ENCODE measurements at places on chromosomes 7 and 10.

- no peak for DNase-seq
Observed at GRCh38 chr10:8035641-8036470, 18.6 kb upstream of the GATA3 start.

DNA sequence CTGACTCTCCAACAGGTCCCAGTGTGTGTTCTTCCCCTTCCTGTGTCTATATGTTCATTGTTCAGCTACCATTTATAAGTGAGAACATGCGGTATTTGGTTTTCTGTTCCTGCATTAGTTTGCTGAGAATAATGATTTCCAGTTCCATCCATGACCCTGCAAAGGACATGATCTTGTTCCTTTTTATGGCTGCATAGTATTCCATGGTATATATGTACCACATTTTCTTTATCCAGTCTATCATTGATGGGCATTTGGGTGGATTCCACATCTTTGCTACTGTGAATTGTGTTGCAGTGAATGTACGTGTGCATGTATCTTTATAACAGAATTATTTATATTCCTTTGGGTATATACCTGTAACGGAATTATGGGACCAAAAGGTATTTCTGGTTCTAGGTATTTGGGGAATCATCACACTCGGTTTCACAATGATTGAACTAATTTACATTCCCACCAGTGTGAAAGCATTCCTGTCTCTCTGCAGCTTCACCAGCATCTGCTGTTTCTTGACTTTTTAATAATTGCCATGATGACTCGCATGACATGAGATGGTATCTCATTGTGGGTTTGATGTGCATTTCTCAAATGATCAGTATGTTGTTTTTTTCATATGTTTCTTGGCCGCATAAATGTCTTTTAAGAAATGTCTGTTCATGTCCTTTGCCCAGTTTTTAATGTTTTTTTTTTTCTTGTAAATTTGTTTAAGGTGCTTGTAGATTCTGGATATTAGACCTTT lies 60.2 kb downstream of the LSMEM1 start:
- no peak for DNase-seq

GRCh38 chr7:151394076-151395035 lies 15.5 kb downstream of the WDR86 start:
- DNase-seq: no peak

DNA sequence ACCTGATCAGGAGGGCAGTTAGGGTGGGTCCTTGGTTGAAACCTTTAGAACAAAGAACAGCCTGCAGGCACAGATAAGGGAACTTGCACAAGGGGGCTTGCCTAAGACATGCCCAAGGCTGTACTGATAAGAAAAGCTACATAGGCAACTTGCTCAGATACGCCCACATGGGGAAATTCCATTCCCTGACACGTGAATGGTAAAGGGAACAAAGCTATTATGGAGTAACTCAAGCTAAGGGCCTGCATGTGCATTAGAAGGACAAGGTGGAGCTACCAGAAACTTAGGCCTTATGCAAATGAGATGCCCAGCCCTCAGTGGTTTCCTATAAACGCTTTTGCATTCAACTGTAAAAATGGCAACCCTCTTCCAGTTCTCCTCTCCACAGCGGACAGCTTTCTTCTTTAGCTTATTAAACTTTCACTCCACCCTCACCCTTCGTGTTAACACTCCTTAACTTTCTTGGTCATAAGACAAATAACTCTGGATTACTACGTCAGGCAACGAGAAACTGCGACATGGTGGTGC lies 1192.1 kb upstream of the CELF2 start:
- no peak for DNase-seq

DNA sequence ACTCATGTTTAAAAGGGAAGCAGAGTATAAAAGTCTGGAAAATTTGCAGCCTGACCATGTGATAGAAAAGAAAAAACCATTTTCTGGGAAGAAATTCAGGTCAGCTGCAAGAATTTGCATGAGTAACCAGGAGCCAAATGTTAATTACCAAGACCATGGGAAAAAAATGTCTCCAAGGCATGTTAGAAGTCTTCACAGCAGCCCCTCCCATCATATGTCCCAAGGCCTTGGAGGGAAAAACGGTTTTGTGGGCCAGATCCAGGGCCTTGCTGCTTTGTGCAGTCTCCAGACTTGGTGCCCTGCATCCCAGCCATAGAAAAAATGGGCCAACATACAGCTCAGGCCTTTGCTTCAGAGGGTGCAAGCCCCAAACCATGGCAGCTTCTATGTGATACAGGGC lies 1019.6 kb upstream of the SORCS1 start:
- no peak for DNase-seq

GRCh38 chr10:86904600-86904999 lies 52.8 kb downstream of the MMRN2 start:
- no peak for DNase-seq

GRCh38 chr10:100014071-100014762 lies 4.5 kb upstream of the DNMBP start:
- no peak for DNase-seq

GRCh38 chr7:92478711-92479110 lies 965 bp upstream of the ERVW-1 start:
- no peak for DNase-seq

GRCh38 chr7:105782391-105783042 lies 93.9 kb downstream of the ATXN7L1 start:
- no peak for DNase-seq

GRCh38 chr7:7242899-7243298 lies 60.6 kb downstream of the C1GALT1 start:
- DNase-seq: no peak
